IMR-90 (cell line): ENCODE measurements at places on chromosomes 12 and 14.
A peak's percentile ranks its signal among the peaks of the same experiment; 100 is the strongest.

GRCh38 chr12:10557329-10557728, 51.6 kb downstream of the EIF2S3B start:
- DNase-seq = no peak

DNA sequence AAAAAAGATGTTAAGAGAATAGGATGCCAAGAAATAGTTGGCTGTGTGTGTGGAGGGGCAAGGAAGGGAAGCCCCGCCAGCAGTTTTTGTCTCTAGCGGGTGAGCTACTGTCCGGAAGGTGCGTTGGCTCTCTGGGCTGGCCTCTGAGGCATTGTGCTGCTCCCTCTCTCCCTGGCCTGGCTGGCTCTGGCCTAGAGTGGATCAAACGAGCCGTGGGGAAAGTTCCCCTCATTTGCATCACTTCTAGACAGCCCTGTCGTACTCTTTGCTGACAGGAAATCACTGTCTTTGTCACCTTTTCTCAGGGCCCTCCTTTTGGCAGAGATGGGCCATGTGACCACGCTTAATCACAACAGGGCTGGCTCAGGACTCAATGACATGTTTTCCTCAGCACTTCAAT, 236.1 kb upstream of the NPAS3 start:
- DNase-seq = no peak

- peak; percentile 27 for DNase-seq
Measured at GRCh38 chr12:110198386-110198785, 74.2 kb downstream of the IFT81 start.

- DNase-seq = no peak
Measured at GRCh38 chr12:54412786-54413185, 6.3 kb downstream of the ITGA5 start.

GRCh38 chr14:68922201-68922621, 56.9 kb downstream of the ACTN1 start:
- no peak for DNase-seq

GRCh38 chr12:91567100-91567485, 384.5 kb upstream of the DCN start:
- no peak for DNase-seq

GRCh38 chr12:26867080-26867479, 34.1 kb upstream of the ITPR2 start:
- no peak for DNase-seq

DNA sequence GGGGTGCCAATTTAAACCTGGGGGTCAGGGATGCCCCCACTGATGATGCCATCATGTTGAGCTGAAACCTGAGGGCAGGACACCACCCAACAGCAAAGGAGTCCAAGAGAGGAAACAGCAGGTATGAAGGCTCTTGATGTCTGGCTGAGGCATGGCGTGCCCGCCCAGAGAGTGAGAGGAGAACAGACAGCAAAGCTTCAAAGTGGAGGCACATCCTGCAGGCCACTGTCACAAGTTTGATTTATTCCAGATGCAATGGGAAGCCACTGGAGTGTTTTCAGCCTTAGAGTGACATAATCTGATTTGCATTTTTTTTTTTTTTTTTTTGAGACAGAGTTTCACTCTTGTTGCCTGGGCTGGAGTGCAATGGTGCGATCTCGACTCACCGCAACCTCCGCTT, 34.8 kb downstream of the IRF2BPL start:
- DNase-seq = no peak

GRCh38 chr12:48807981-48808380, 10.3 kb upstream of the CACNB3 start:
- no peak for DNase-seq

DNA sequence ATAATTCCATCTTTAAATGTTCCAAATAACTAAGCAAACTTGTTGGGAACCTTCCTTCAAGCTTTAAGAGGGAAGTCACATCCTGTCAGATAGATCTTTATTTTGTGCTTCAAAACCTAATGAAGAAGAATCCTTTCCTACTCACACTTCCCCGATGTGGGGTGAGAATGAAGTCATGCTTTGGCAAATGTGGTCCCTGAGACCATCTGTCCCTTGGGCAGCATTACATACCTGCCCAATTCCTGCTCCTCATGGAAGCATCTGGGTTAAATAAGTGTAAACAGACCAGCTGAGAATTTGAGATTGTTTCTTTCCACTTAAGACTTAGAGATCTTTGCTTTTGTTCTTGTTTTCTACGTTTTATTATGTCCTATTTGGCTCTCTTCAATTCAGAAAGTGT, 606.0 kb upstream of the TMEM132C start:
- DNase-seq = no peak

DNA sequence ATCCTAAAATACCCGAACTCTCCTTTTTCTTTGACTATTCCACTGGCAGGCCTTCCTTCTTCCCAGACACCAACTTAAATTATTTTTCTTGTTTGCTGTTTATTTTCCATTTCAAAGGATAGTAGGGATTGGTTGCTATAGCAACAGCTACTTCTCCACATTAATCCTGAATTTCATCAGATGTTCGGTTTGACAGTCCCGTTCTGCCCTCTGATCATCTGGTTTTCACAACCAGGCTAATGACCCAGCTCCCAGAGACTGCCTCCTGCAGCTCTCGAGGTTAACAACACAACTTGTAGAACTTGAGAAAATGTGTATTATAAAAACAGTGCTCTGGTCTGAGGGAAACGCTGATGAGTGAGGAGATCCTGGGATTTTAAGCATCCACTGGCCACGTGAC, 45.5 kb downstream of the NUAK1 start:
- no peak for DNase-seq

GRCh38 chr14:82345184-82345583, 811.5 kb upstream of the SEL1L start:
- no peak for DNase-seq
